ENCODE measurements at places on chromosomes 1 and 21.

- DNase-seq: no peak
These were observed 3.0 kb downstream of the NPHP4 start for GRCh38 chr1:5989286-5989605.

DNA sequence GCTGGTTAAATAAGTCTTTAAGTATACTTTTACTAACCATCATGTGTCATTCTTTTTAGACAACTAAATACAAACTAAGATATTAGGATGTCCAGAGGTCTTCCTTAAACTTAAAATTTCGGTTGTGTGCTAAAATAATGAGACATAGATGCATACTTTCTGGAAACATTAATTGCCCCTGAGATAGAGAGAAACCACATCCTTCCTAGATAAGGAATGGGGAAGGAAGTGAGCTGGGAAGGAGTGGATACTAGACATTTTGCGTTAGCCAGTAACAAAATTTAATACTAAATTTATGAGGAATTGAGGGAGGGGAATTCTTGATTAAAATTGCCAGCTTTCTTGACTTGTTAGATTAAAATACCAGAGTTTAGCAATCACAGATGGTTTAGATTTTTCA, 37.1 kb upstream of the PTGS2 start:
- no peak for DNase-seq

GRCh38 chr1:221157026-221157761, 278.0 kb downstream of the HLX start:
- no peak for DNase-seq

DNA sequence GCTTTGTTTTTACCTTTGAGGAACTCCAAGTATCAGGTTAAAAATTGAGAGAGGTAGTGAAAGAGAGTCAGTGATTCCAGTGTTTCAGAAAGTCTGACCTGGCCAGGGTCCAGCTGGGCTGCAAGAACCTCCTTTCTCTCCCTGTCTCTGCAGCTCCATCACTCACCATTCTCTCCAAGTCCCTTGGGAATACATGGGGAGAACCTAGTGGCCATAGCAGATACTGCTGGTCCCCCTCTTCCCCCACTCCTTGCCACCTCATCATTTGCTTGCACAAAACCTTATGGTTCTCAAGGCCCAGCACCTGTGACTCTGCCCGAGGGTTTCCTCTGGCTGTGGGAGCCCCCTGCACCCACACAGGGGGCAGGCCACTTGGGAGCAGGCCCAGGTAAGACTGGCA, 279.5 kb downstream of the KIF26B start:
- DNase-seq: no peak

DNA sequence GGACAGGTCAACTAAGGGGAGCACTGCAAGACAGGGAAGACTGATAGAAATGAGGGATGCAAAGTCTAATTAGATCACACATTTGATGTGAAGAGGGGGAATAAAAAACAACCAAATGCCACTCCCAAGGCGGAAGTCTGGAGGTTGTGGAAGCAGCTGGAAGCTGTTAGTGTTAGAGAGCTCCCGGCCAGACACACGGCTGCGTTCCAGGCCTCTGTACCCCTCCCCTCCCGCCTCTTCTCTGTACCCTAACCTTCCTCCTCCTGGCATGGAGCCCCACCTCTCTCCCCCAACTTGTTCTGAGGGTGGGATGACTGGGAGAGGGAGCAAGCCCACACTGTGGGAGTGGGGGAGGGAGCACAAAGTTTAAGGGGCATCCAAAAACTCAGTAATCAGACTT, 67.0 kb downstream of the PLEKHA6 start:
- DNase-seq: no peak

- DNase-seq: peak; percentile 22
These were observed 1.6 kb downstream of the COL6A2 start for GRCh38 chr21:46099476-46099875.

GRCh38 chr1:32303997-32304622, 12.2 kb downstream of the HDAC1 start:
- no peak for DNase-seq

DNA sequence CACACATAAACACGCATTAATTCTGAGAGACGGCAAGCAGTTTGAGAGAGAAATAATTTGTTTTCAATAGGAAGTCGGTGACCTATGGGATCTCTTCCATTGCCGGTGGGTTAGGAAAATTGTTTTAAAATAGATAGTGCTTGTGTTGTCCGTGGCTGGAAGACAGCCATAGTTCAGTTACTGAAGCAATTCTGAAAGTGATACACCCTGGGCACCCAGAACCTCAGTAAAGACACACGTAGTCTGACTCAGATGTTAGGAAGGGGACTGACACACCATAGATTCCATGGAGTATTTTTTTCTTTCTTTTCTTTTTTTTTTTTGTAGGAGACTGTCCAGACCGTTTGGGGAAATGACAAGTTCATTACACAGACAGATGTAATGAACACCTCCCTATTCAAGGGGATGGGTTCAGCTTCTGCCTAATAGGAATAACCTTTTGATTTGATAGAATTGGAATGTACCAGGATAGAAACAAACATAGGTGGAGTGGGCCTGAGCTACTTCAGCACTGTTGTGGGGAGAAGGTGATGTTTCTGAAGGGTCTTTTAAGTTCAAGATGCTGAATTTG, 1.6 kb downstream of the C1orf21 start:
- no peak for DNase-seq

GRCh38 chr1:200180821-200181220, 153.3 kb downstream of the NR5A2 start:
- DNase-seq: no peak

- no peak for DNase-seq
These were observed 8.7 kb downstream of the CD247 start for GRCh38 chr1:167509587-167509986.

DNA sequence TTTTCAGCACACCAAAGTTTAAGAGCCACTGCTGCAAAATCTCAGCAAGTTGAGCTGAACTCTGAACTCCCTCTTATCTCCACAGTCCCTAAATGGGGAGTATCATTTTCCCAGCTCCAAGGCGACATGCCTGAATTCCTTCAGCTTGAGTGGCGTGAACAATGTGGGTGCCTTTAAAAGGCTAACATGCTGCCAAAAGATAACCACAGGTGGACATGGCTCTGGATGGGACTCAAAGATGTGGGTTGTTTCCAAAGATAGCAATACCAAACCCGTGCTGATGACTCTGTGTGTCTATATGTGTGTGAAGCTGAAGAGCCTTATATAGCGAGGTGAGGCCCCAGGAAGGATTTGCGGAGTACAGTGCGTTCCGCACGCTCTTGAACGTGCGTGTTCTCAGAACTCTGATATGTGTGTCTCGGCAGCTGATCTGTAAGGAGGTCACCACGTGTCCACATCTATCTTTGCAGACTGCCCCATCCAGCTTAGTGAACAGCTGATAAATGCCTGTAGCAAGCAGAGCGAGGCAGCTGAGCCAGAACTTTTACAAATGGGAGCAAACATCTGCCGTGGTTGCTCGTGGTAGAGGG, 189.2 kb downstream of the DYRK1A start:
- no peak for DNase-seq

DNA sequence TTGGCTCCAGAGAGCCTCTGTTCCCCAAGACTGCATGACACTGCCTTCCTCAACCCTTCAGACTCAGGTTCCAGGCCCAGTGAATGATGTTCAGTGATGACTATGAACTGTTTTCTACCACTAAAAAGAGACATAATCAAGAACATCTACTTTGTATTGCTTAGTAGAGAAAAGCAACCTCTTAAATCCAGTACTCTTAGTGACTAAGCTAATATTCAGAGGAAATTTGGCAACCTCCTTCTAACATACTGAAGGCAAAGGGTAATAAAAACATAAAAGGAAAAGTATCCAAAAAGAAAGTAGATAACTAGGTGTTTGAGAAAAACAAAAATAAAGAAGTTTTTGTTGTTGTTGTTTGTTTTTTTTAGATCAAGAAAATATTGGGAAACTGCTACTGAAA, 153.3 kb upstream of the RUNX1 start:
- no peak for DNase-seq

DNA sequence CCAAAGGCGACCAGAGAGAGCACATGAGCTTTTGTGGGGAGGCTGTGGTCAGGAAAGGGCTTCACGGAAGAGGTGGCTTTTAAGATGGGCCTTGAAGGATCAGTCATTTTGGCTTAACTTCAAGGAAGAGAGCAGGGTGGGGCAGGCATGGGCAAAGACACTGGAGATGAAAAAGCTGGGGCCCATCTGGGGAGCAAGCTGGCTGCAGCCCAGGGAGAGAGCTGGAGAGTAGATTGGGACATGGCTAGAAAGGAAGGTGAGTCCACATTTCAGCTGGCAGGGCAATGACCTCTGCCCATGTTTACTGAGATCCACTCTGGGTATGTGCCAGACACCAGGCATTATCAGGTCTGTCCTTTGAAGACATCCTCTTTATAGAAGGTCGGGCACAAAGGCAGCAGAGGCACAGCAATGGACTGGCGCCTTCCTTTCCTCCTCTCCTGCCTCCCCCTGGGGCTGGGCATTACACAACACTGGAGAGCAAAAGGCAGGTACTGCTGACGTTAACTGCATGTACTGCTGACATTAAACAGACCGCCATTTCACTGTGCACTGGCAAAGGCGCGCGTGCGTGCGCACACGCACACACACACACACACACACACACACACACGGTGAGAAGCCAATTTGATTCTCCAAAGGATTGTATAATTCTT, 2.2 kb upstream of the UBXN10 start:
- no peak for DNase-seq

DNA sequence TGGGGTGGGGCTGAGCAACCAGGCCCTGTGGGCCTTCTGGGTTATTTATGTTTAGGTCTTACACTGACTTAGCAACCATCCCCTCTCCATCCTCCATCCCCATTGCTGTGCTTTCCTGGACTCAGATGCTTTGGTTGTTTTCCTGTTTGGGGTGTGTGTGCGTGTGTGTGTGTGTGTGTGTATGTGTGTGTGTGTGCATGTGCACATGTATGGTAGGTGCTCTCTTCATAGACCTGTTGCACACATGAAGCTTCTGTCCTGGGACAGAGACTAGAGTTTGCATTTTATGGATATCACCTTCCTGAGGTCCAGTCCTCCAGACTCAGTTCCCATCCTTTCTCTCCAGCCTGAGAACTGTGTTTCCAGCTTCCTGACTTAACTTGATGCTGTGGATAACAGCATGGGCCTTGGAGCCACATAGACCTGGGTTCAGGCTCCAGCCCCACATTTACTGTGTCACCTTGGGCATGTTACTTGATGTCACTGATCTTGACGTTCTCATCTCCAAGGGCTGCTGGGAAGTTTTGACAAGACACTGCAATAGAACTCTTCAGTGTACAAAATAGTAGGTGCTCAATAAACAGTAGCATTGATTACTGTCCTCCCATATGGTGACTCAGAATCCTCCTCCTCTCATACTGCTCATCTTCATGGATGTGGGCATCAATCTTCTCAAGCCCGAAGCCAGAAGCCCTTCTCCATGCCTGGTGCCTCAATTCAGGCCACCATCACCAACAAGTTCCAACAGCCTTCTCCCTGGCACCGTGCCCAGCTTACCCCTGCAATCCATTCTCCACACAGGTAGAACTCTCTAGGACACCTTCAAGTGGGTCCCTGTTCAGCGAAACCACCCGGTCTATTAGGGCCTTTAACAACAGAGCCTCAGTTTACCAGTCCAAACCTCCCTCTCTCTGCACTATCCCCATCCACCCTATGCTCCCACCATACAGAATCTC, 181.8 kb upstream of the EDN2 start:
- no peak for DNase-seq

GRCh38 chr1:36174713-36175112, 18.8 kb downstream of the MAP7D1 start:
- no peak for DNase-seq

GRCh38 chr1:200776949-200777348, 38.3 kb downstream of the CAMSAP2 start:
- no peak for DNase-seq

GRCh38 chr1:98704474-98704873, 43.0 kb downstream of the SNX7 start:
- no peak for DNase-seq

DNA sequence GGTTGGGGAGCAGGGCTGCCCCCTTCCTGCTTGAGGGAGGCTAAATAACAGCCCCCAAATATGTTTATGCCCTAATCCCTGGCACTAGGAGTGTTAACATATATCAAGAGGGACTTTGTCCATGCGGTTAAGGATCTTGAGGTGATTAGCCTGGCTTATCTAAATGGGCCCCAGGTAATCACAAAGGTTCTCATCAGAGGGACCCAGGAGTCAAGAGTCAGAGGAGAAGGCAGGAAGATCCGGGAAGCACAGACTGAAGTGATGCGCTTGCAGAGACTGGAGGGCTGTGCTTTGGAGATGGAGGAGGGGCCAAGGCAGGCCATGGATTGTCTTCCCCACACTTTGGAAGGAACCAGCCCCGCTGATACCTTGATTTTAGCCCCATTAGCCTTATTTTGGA, 86.4 kb downstream of the IER5 start:
- no peak for DNase-seq

DNA sequence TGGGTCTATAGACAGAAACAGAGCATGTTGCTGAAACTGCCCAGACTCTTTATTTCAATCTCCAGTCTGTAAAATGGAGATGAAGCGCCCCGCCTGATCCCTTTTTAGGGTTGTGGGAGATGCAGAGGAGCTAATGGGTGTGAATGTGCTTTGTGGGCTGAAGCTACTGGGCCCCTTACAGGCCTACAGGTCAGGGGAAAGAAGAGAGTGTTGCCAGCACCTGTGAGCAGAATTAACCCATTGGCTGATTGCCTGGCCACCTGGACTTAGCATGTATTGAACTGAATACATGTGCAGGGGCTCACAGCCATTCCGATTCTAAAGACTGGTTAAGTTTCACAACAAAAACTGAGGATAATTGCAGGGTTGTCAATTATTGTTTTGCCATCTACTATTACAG, 13.9 kb upstream of the ATF3 start:
- DNase-seq: no peak

DNA sequence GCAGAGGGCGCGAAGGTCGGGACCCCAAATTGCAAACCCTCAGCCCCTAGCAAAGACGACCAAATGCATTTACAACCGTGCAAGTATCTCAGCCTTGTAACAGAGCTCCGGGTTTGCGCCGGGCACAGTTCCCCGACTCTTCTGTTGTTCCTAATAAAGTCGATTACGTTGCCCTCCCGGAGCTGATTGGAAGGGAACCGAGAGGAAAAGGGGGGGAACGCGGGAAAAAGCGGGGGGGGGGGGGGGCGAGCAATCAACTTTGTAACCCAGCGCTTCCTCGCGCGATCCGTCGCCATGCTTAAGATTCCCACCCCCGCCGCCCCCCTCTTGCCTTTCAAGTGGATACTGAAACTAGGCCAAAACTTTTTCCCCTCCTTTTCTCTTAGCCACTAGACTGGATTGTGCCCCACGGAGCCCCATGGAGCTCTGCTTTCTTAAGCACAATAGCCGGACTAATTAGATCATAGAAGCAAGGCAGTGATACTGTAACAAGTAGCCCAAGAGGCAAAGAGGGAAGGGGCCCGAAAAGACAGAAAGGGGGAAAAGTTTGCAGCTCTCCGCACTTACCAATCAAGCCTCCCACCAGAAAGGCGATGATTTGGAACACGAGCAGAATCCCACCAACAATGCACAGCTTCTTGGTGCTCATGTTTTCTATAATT, 565 bp downstream of the WLS start:
- DNase-seq: peak; percentile 42

- no peak for DNase-seq
These were observed 18.9 kb upstream of the IGSF5 start for GRCh38 chr21:39726133-39726532.

- DNase-seq: no peak
These were observed 5.8 kb upstream of the PTPN7 start for GRCh38 chr1:202165942-202166843.

Measured in omental fat pad (tissue), 4 donors.